Inflammatory macrophage treated with lipopolysaccharide for 1 hour (primary cell): ENCODE measurements at places on chromosomes 11 and 22.

DNA sequence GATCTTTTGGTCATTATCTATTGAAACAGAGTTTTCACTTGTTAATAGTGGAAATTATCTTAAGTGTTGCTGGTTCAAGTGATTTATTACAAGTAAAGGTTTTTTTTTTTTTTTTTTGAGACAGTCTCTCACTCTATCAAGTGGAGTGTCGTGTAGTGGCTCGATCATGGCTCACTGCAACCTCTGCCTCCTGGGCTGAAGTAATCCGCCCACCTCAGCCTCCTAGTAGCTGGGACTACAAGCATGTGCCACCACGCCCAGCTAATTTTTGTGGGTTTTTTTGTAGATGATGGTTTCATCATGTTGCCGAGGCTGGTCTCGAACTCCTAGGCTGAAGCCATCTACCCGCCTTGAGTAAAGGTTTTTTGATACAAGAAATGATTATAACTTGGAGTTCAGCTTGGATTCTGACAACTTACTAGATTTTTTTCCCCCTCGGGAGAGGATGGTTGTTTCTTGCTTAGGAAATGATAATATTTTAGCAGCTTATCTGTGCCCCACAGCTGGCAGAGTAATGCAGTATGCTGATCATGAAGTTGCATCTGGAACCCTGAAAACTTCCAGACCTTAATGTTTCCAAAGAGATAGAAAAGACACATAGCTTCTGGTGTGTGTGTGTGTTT lies 68.9 kb downstream of the MTMR3 start:
- DNase-seq = peak; percentile 72

DNA sequence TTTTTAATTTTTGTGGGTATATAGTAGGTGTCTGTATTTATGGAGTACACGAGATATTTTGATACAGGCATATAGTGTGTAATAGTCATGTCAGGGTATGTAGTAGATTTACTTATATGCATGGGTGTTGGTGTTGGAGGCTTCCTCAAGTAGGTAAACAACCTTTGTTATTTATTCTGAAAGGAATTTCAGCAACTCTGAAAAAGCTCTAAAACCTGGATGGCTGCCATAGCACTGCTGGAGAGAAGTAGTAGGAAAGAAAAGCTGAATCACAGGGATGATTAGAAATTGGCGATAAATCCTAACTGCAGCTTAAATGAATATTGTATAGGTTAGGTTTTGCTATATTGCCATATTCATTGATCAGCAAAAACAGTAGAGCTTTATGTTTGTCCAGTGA lies 44.4 kb upstream of the ST14 start:
- DNase-seq = no peak

GRCh38 chr22:35561796-35562526 lies 21.3 kb downstream of the RASD2 start:
- no peak for DNase-seq

DNA sequence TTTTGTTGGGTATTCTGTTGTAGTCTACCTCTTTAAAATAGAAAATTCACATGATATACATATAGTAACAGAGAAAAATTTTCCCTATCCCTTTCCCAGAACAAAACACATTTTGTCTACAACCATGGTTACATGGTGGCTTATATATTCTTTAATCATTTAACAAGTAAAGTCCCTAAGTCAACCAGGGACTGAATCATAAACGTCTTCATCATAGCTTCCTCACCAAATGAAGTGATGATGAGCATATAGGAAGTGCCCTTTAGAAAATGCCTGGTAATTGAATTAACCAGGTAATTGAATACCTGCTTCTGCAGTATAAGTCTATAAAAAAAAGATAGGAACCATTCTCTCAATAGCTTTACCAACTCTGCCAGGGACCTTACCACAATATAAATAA lies 101.2 kb downstream of the APOL5 start:
- no peak for DNase-seq

- no peak for DNase-seq
These were observed 3.2 kb downstream of the P2RY6 start for GRCh38 chr11:73275381-73275750.

DNA sequence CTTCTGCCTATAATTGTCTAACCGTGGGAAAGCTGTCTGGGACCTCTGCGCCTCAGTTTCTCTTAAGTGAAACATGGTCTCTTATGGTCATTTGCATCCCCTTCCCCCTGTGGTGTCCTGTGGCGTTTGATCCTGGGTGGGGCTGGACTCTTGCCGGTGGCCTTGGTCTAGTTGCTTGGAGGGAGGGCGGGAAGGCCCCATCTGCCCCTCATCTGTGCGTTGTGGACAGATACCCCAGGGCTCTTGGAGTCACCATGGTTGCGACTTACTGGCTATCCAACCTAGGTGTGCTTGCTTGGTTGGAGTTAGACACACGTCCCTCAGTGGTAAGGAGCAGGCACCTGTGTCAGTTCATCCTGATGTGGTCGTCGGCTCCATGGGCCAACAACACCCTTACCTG lies 15.2 kb downstream of the SHANK3 start:
- no peak for DNase-seq

DNA sequence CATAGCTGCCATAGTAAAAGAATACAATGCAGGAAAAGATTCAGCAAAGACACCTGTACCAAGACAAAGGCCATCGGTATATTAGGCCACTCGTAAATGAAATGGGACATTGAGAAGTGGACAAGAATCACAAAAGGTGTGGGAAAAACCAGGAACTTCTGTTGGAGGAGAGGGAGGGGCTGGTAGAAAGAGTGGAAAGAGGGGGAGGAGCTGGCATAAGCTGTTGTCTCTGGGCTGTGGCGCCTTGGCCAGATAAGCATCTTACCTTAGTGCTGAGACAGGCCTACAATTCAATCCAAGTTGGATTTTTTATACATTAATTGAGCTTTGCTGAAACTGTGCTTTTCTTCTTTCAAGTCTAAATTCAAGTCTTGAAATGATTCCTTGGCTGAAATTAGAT lies 37.1 kb downstream of the ZNF202 start:
- no peak for DNase-seq

DNA sequence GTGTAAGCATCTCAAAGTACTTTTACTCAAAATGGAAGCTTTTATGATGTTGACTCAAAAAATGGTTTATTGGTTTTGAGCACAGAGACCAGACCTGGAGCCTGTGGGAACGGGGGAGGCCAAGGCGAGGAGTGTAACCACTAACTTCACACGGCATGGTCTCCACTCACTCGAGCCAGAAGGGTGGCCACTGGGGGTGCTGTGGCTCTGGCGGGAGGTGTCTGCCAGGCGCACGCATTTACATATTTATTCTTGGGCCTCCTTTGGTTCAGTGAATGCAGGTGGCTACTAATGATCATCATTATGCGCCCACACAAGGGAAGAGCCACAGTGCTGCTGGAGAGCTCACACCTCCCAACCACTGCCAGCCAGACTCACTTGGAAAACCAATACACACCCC lies 64.6 kb downstream of the FLRT1 start:
- no peak for DNase-seq

- DNase-seq = no peak
These were observed 3.8 kb downstream of the ATG2A start for GRCh38 chr11:64913171-64913727.

DNA sequence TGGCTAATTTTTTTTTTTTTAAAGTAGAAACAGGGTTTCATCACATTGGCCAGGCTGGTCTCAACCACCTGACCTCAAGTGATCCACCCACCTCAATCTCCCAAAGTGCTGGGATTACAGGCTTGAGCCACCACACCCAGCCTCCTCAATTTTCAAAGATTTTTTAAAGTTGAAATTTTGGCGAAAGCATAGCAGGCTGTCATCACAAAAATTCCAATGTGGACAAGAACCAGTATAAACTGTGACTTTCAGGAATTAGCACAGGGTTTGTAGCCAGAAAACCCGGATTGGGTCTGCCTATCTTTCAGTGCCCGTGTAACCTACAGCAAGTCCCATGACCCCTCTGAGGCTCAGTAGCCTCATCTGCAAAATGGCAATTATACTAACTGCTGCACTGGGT lies 80.2 kb downstream of the SGSM3 start:
- DNase-seq = no peak

- DNase-seq = no peak
These were observed 3.7 kb downstream of the PHRF1 start for GRCh38 chr11:579830-580601.

DNA sequence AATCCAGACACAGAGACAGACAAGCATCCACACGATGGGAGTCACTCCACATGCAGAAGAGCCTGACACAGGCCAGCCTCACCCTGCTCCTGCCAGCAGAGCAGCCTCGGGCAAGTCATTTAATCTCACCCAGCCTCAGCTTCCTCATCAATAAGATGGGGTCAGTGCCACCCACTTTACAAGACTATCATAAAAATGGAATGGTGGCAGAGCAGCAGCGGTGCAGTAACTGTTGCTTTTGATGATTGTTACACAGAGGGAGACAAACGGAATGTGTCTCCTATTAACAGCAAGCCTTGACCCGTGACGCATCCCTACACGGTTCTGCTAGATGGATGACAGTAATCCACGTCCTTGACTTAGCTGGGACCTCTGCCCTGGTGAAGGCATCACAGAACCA lies 26.0 kb upstream of the ARFGAP3 start:
- DNase-seq = no peak

GRCh38 chr11:14529951-14530350 lies 9.8 kb upstream of the PSMA1 start:
- DNase-seq = no peak

DNA sequence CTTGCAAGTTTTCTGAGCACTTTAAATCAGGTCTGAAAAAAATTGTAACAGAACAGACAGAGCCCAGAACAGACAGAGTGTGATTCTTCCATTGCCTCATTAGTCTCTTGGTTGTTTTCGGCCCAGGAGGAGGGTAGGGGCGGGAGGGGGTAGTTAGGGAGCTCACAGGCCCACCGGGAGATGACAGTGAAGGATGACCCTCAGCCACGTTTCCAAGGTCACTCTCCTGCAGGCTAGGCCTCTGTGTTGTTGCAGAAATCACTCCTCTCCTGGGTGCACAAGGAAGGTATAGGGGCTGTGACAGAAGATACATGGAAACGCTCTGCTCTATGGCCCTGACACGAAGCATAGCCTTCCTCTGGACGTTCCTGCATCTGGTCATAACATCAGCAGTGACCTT lies 69.3 kb downstream of the ABTB2 start:
- no peak for DNase-seq
